Sigmoid colon (tissue), 7 donors: ENCODE measurements at places on chromosomes 5 and 9. TPM values are rescaled to one million over a fixed set of nuclear protein-coding genes. Genes with fewer than 3 reads are reported as not detected.

DNLZ gene
- 41.9 TPM for total RNA-seq

PLAC8L1 gene
- total RNA-seq, result 0.82 TPM

ANKRD18B gene
- total RNA-seq, result not detected

TESK1 gene
- total RNA-seq, result 31.5 TPM

IL17B gene
- 4.8 TPM for total RNA-seq

FOXD4L6 gene
- not detected for total RNA-seq

KCNV2 gene
- total RNA-seq, result not detected

YTHDC2 gene
- total RNA-seq, result 15.6 TPM

RBM18 gene
- 11.9 TPM for total RNA-seq

DNA sequence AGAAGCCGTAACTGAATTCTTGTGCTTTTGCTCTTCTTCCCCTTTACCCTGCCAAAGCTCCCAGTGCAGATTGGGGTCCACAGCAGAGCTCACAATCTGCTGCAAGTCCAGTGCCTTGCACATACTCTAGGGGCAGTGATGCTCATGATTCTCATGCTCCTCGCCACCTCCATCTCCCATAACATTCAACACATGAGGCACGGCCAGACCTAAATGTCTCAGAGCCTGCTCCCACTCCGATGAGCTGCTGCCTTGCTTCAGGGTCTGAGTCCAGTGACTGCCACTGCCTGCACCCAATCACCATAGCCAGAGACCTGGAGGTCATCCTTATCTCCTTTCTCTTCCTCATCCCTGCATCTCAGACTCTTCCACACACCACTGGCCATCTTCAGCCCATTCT is 10.5 kb downstream of the CSF1R start:
- DNase-seq, result no peak

DNA sequence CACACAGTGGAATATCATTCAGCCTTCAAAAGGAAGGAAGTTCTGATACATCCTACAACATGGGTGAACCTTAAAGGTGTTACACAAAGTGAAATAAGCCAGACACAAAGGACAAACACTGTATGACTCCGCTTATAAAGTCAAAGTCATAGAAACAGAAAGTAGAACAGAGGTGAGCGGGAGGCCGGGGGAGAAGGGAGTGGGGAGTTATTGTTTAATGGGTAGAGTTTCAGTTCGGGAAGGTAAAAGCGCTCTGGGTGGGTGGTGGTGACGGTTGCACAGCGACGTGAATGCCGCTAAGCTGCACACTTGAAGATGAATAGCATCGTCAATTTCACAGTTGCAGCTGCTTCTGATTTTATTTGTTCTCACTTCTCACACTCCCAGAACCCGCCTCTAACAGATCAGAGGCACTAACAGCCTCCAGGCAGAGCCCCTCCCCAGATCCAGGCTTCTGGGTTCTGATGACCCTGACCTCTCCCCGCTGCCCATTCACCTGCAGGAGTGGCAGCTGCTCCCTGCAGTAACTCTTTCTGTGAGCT is 34.1 kb downstream of the BNIP1 start:
- no peak for DNase-seq

GRCh38 chr5:56475689-56476486 is 242.8 kb upstream of the ANKRD55 start:
- DNase-seq, result no peak

GRCh38 chr5:63916786-63917185 is 45.5 kb downstream of the HTR1A start:
- DNase-seq, result no peak

DNA sequence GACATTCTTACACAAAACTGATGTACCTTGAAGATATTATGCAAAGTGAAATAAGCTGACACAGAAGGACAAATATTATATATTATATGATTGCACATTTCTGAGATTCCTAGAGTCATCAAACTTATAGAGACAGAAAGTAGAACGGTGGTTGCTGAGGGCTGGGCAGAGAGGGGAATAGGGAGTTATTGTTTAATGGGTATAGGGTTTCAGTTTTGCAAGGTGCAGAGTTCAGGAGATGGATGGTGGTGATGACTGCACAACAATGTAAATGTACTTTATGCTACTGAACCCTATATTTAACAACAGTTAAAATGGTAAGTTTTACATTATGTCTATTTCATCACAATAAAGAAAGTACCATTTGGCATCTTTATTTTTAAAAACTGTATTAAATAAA is 315.8 kb upstream of the POU5F2 start:
- DNase-seq, result no peak

DNA sequence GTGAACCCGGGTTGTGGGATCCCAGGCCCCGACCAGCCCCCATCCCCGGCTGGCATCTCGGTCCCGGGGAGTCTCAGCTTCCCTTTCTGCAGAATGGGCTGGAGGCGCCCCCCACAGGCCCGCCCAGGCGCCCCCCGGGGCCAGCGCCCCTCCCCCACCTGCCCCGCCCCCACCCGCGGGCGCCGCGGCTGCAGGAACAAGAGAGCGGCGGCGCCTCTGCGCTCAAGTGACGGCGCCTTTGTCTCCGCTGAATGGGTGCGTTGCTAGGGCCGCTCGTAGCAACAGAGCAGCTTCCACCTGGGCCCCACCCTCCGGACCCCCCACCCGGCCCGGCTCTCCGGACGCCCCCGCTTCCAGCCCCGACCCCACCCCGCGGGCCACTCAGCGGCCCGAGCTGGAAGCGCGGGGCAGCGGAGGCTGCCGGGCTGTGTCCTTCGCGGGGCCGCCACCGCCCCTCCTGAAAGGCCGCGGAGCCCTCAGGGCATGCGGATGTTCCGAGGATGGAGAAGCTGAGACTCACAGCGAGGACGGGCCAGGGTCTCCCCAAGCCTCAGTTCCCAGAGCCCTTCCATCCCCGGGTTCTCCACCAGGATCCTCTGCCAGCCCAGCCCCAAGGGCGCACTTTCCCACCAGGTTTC is 27.5 kb downstream of the ADGRD2 start:
- no peak for DNase-seq

DNA sequence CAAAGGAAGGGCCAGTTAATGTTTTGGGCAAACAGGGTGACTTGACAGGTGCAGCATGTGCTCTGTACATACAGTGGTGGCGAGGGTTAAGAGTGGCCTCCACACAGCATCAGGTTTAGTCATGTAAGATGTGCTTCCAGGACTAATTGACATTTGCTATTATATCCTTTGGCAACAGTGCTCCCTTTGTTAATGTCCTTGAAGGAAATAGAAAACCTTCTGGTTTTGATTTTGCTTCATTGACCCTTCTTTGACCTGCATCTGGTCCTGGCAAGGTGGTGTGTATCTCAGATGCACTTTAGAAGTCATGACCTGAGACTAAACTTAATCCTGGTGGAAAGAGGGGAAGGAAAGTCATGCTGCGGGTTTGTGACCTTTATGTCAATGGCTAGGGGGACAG is 440.0 kb downstream of the ENC1 start:
- DNase-seq, result no peak

DNA sequence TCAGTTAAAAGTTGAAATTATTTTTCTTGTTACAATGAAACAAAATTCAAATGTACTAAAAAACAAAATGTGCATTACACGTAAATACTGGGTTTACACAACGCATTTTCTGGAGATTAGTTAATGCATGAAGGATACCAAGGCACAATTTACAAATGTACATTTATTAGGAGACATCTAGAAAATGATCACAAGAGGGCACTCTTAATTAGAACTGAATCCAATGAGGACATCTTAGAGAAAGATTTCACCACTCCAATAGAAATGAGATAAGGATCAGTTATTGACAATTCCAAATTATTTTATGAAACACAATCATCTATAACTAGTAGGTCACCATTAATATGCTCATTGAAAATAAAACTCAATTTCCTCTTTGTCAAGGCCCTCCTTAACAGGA is 36.6 kb upstream of the CDH12 start:
- no peak for DNase-seq

- no peak for DNase-seq
Observed at GRCh38 chr5:58450811-58451629, 8.9 kb downstream of the PLK2 start.

DNA sequence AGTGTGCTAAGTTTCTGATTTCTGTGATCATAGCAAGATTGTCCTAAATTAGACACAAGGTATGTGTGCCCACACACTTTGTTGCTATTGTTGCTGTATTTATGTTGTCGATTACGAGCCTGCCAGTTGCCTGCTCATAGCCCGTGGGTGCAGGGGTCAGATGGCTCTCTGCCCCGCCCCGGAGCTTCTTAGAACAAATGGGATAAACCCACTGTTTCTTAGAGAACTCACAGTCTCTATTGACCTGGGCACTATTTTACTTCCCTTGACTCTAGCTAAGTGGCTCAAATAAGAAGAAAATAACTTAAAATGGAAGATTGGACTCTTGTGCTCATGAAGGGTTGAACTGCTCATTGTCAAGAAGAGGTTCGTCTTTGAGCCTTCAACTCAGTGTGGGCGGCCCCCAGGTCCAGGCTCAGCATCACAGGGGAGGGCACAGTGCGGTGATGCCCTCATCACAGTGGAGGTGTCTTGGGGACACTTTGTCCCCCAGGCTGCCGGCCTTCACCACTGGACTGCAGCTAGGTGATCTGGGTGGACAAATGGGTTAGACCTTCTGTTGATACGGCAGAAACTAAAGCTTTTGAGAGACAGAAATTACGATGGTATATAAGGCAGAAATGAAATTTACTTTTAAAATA is 155.5 kb downstream of the TENT4A start:
- no peak for DNase-seq
